Naive thymus-derived CD8-positive, alpha-beta T cell (primary cell): ENCODE measurements at places on chromosomes 7 and 10. TPM values are rescaled to one million over a fixed set of nuclear protein-coding genes. Genes with fewer than 3 reads are reported as not detected.

The ACHE gene
- not detected for polyA plus RNA-seq

The DIP2C gene
- polyA plus RNA-seq = 0.76 TPM

The NEUROD6 gene
- polyA plus RNA-seq = not detected

The HMX3 gene
- not detected for polyA plus RNA-seq

The ZPBP gene
- polyA plus RNA-seq = not detected

The KNDC1 gene
- not detected for polyA plus RNA-seq

The CYP26C1 gene
- polyA plus RNA-seq = not detected

The TMEM236 gene
- polyA plus RNA-seq = not detected

The MYO1G gene
- 73.8 TPM for polyA plus RNA-seq

The NPSR1 gene
- not detected for polyA plus RNA-seq

The TBL2 gene
- polyA plus RNA-seq = 13.4 TPM

The FEZF1 gene
- not detected for polyA plus RNA-seq

DNA sequence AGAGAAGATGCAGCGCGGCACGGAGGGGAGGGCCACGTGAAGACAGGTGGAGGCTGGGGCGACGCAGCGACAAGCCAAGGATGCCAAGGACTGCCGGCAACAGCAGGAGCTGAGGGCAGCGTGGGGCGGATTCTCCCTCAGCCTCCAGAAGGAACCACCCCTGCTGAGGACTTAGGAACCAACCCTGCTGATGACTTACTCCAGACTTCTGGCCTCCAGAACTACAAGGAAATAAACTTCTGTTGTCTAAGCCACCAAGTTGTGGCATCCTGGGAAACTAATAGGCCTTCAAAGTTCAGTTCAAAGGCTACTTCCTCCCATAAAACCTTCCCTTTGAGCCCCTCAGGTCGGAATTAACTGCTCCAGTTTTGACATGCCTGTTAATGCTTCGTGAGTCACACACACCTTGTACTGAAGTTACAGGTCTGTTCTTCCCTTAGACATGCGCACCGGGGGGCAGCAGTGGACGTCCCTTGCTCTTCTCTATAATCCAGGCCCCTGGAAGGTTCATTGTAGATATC, 88.4 kb upstream of the RHEB start:
- DNase-seq = no peak
- H3K4me1 ChIP-seq = peaks cover 12% of the 10 kb centered on the region
- H3K4me3 ChIP-seq = no peak overlapping the region

- no peak for DNase-seq
- H3K4me1 ChIP-seq = peaks cover 3% of the 10 kb centered on the region
- H3K27ac ChIP-seq = peak overlapping the region; percentile 94
- H3K36me3 ChIP-seq = peaks cover 2% of the 10 kb centered on the region
- H3K4me3 ChIP-seq = peak overlapping the region; percentile 93
Measured at GRCh38 chr10:68526634-68527307, 552 bp downstream of the SLC25A16 start.

DNA sequence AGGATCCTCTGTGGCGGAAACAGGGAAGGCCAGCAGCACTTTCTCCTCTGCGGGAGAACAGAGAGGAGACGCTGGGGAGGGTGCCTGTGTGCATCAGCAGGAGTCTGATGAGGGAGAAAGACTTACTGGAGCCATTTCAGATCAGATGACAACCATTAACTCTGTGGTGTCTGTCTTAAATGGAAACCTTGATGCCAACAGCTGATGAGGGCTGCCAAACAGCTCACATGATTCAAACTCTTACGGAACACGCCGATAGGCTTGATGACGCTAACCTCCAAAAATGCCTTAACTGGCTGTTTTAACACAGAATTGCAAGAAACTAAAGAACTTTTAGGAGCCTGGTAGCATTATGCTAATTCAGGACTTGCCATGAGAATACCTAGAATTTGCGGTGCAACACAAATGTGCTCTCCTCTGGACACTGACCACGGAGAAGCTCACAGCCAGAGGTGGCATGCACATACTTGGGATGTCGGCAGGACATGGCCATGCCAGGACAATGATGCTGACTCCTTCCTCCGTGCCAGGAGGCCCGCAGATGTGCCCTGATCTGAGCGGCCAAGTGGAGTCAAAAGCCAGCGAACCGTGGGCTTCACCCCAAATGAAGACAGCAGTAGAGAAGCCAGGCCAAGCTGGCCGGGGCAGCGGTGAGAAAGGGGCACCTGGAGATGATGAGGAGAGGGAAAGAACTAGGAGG, 154.9 kb downstream of the ZMYND11 start:
- no peak overlapping the region for H3K27ac ChIP-seq
- H3K36me3 ChIP-seq = peaks cover 30% of the 10 kb centered on the region
- H3K4me1 ChIP-seq = peaks cover 9% of the 10 kb centered on the region
- no peaks in the 10 kb centered on the region for H3K27me3 ChIP-seq
- H3K4me3 ChIP-seq = no peak overlapping the region

GRCh38 chr7:40133561-40134427, 628 bp downstream of the MPLKIP start:
- H3K27ac ChIP-seq = peak overlapping the region; percentile 92
- H3K27me3 ChIP-seq = peaks cover 2% of the 10 kb centered on the region
- H3K4me1 ChIP-seq = peaks cover 44% of the 10 kb centered on the region
- peak overlapping the region; percentile 99 for H3K4me3 ChIP-seq
- no peaks in the 10 kb centered on the region for H3K36me3 ChIP-seq
- DNase-seq = no peak

DNA sequence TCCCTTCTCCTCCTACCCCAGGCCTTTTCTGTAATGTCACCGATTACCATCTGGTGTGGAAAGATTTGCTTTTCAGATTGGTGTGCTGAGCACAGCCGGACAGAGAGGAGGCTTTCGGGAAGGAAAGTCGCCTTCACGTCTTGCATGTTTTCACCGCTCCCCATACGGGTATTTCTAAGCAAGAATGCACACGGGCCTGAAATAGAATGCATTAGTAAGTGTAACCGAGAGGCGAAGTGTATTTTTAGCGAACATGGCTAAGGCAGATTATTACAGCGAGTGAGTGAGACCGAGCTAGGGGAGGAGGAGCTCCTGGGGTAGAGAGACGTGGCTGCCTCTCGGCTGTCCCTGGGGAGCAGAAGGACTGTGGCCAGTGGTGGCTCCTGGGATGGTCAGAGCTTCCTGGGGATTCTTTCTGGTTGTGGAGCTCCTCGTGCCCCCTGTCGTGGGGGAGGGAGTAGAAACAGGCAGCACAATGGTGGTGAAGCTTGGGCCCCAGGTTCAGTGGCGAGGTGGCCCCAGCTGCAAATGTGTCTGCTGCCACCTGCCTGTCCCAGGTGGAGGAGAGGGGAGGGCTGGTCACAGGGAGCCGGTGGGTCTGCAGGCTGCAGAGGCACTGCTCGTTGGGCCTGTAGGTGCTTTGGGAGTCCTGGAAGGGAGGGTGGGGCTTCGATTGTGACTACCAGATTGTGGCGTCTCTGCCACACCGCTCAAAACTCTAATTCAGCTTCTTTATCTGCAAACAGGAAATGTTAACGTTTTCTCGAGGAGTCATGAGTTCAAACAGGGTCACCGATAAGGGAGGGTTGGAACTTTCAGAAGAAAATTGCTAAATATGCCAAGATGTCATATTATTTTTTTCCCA, 135.8 kb downstream of the CAMK1D start:
- H3K36me3 ChIP-seq = no peaks in the 10 kb centered on the region
- DNase-seq = no peak
- peaks cover 34% of the 10 kb centered on the region for H3K4me1 ChIP-seq
- peak overlapping the region; percentile 86 for H3K27ac ChIP-seq

DNA sequence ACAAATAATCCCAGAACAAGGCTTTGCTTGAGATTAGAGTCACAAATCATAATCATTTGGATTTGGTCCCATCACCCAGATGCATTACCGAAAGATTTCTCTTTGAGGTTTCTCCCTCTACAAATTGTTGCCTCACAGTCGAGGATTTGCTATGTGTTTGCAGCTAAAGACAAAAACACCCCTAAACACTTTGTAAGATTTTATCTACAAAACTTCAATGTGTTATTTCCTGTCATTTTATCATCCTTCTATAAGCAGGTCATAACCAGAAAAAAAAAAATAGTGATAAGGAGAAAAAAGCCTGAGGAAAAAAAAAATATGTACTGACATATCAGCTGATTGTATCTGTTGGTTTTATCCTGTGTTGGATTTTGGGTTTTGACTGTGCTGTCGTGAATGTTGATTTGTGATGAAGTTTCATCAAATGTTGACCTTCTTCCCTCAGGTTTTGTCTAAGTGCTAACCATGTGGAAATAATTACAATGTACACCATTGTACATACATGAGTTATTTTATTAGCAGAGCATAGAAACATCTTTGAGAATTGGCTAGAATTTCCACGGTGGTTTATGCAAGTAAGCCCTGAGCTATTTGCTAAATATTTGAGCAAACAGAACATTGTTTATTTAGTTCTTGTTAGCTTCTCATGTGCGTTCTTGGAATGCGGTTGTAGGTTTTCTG, 274.4 kb downstream of the NEBL start:
- H3K4me1 ChIP-seq = no peaks in the 10 kb centered on the region
- H3K4me3 ChIP-seq = no peak overlapping the region
- H3K27me3 ChIP-seq = no peaks in the 10 kb centered on the region
- no peak for DNase-seq
- H3K36me3 ChIP-seq = no peaks in the 10 kb centered on the region
- no peak overlapping the region for H3K27ac ChIP-seq

DNA sequence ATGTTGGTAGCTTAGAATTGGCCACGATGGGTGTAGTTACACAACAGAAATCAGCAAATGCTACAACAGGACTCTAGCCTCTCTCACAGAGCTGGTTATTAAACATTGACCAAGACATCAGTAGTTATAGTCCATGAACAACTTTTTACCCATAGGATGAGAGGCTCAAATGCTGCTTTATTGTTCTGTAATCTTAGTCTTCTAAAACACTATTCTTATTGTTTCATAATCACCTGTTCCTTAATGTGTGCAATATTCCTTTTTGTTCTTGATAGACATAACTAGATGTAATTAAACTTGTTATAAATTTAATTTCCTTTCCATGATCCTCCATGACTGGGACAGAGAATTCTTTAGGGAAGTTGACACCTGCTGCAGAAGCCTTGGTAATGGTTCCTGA, 356.9 kb downstream of the EXOC4 start:
- no peak overlapping the region for H3K4me3 ChIP-seq
- H3K27ac ChIP-seq = no peak overlapping the region
- DNase-seq = no peak
- no peaks in the 10 kb centered on the region for H3K27me3 ChIP-seq

DNA sequence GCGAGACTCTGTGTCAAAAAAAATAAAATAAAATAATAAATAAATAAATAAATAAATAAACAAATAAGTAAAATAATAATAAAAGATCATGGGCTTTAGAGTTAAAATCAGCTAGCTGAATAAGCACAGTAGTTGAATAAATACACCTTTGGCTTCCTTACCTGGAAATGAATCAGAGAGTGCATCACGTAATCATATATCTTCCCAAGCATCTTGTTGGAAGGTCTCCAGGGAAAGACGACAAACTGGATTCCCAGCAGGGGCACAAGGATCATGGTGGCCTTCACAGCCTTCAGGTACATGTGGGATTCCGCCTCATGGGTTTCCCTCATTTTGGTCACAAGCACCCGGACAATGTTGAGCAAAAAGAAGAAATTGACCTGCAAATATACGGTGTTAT, 138.7 kb downstream of the CALCR start:
- peaks cover 14% of the 10 kb centered on the region for H3K4me1 ChIP-seq
- no peak overlapping the region for H3K4me3 ChIP-seq
- no peaks in the 10 kb centered on the region for H3K36me3 ChIP-seq
- peaks cover 1% of the 10 kb centered on the region for H3K27me3 ChIP-seq
- H3K27ac ChIP-seq = no peak overlapping the region
- DNase-seq = no peak

- no peak for DNase-seq
- no peaks in the 10 kb centered on the region for H3K27me3 ChIP-seq
- no peak overlapping the region for H3K4me3 ChIP-seq
- no peaks in the 10 kb centered on the region for H3K36me3 ChIP-seq
Measured at GRCh38 chr7:77450054-77450453, 33.9 kb upstream of the GSAP start.

DNA sequence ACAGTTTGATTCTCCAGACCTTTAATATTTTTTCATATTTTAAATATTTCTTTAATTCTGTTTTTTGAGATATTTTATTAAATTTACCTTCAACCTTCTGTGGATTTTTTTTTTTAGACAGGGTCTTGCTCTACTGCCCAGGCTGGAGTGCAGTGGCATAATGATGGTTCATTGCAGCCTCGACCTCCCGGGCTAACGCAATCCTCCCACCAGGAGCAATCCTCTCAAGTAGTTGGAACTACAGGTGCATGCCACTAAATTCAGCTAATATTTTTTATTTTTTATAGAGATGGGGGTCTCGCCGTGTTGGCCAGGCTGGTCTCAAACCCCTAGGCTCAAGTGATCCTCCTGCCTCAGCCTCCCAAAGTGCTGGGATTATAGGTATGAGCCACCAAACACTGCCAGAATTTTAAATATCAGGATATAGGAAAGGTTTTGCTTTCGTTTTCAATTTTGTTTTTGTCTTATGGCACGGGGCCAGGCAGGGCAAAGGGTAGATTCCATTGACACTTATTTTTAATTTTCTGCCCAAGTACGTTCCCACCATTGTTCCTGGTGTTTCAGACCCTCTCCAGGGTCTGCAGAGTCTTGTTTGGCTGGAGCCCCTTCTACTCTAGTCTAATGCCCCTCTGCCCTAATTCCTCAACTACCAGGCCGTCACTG, 1.2 kb downstream of the TACC2 start:
- no peaks in the 10 kb centered on the region for H3K4me1 ChIP-seq
- peaks cover 6% of the 10 kb centered on the region for H3K36me3 ChIP-seq
- no peak overlapping the region for H3K27ac ChIP-seq
- no peak for DNase-seq

- no peaks in the 10 kb centered on the region for H3K36me3 ChIP-seq
- H3K27me3 ChIP-seq = peaks cover 52% of the 10 kb centered on the region
- no peak overlapping the region for H3K27ac ChIP-seq
- no peaks in the 10 kb centered on the region for H3K4me1 ChIP-seq
Measured at GRCh38 chr7:104272767-104273384, 55.5 kb upstream of the LHFPL3 start.

DNA sequence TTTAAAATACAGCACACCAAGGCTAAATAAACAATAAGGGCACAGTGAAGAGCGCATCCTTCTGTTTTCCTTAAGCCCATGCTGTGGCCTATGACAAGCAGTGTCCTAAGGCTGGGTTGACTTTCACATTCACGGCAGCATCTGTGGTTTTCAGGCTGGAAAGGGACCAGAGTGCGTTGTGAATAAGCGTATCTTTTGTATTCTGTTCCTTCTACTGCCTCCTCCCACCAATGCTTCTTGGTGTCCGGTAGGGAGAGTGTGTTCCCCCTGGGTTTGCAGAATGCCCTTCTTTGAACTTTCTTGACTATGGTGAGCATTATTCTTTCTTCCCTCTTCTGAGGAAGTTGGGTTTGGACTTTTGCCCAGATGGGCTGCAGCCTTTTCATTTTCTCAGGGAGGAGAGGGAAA, 73.6 kb downstream of the ABCA13 start:
- DNase-seq = no peak
- H3K4me1 ChIP-seq = no peaks in the 10 kb centered on the region
- no peak overlapping the region for H3K4me3 ChIP-seq
- no peaks in the 10 kb centered on the region for H3K36me3 ChIP-seq
- H3K27ac ChIP-seq = no peak overlapping the region
- H3K27me3 ChIP-seq = peaks cover 8% of the 10 kb centered on the region

GRCh38 chr7:2559283-2559950, 638 bp downstream of the IQCE start:
- H3K4me1 ChIP-seq = peaks cover 25% of the 10 kb centered on the region
- peak overlapping the region; percentile 69 for H3K4me3 ChIP-seq
- H3K27me3 ChIP-seq = no peaks in the 10 kb centered on the region
- DNase-seq = no peak
- no peaks in the 10 kb centered on the region for H3K36me3 ChIP-seq

GRCh38 chr7:127983804-127984332, 47.4 kb downstream of the LRRC4 start:
- H3K27me3 ChIP-seq = no peaks in the 10 kb centered on the region
- H3K27ac ChIP-seq = no peak overlapping the region
- peaks cover 25% of the 10 kb centered on the region for H3K36me3 ChIP-seq
- no peak overlapping the region for H3K4me3 ChIP-seq
- H3K4me1 ChIP-seq = peaks cover 26% of the 10 kb centered on the region
